Stimulated activated CD4-positive, alpha-beta T cell treated with anti-CD3 and anti-CD28 coated beads, Interleukin-15, amount 100 ng/mL, for 1 hour (primary cell): ENCODE measurements at places on chromosomes 6 and 20.

DNA sequence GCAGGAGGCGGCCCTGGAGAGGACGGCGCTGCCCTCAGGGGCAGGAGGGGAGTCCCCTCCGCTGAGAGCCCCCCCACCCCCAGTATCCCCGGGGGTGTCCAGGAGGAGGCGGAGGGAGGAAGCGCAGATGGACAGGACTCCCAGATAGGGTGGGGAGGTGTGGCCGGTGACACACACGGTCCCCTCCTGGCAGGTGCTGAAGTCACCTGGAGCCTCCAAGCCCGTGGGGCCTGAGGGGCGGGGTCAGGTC lies 1.4 kb downstream of the STMN3 start:
- no peak for DNase-seq

DNA sequence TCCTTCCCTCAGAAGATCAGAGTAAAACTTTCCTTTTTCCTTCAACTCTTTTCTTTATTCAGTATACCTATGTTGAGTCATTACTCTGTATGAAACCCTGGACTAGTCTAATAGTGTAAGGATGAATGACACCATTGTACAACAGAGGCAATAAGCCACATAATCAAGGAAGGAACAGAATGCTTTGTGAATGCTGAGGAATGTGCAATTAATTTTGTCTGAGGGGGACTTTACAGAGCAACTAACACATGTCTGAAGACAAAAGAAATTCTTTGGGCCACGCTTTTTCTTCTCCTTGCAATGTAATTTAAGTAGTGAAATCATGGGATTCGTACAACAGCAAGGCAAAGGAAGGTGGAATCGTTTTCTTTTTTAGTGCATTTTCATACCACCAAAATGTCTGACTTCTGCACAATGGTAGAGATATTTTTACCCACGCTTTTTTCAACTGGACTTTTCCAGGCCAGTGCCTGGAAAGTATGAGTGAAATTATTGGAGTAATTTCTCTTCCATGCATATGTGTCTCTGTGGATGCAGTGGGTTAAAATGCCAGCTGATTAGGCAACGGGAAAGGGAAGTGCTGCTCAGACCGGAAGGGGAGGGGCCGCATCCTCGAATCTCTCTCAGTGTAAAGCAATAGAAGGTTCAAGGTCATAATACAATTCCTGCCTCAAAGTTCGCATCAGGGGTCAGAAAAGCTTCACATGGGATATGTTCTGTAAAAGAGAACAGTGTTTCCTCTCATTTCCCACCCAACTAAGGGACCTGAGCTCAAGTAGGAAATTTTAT lies 89.9 kb upstream of the MTHFD1L start:
- no peak for DNase-seq

DNA sequence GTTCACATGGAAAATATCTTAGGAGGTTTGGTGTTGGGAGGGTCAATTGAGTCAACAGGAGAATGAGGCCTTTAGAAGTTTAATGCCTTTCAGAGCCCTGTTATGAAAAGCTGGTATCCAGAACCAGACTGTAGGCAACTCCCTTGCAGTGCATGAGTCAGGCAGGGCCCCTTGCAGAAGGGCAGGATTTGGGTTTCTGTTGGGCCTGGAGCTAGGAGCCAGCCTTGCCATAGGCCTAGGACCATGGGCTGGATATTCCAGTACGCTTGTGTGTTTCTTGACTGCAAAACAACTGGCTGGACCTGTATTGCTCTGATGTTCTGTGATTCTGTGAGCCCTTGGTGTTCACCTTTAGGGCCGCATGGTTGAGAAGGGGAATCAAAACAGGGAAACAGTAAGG lies 350.9 kb upstream of the PRND start:
- DNase-seq, result no peak

- DNase-seq, result no peak
Measured at GRCh38 chr20:30612344-30612743, 645.1 kb upstream of the DEFB115 start.

GRCh38 chr6:56833127-56833791 lies 121.6 kb upstream of the BEND6 start:
- DNase-seq, result no peak

DNA sequence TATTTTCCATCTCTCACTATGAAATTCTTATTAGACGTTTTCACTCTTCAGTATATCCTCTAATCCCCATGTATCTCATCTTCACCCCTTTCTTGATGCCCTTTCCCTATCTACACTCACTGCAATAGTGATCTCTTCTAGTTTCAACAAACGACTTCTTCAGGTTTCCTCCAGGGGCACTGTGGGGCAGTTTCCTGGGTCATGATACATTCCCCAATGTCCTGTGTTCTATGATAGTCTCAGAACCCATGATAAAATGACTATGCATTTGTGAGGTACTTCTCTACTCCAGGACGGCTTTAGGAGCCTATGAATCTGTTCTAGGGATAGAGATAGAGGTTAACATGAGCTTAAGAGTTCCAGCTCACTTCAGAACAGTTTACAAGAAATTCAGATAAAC lies 183.3 kb downstream of the FOXC1 start:
- DNase-seq, result no peak

DNA sequence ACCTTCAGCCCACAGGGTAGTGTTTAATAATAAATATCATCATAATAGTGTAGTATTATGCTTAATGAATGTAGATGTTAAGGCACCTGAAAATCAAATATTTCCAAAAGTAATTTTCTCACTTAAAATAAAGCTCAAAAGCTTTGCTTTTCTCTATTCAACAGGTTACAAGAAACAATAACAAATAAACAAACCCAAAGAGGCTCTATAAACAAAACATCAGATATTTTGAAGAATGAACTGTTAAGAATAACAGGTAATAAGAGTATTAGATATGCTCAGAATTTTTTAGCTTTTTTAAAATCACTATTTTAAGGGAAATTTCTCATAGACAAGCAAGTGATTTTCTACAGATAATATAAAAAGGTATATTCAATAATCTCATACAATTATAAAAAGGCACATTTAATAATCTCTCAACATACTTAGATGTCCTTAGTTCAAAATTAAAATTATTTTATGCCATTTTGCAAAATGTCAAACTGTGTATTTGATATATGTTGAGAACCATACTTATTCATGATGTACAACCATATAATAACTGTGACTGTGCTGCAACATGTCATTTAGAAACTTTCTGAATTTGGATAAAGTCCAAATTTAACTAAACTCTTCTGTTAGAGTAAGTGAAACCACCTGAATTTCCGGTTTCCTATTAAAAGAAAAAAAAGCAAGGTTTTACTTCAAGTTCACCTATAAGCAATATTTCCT lies 35.8 kb downstream of the PHIP start:
- DNase-seq, result no peak

- DNase-seq, result no peak
Measured at GRCh38 chr6:45965792-45966191, 49.9 kb downstream of the CLIC5 start.

GRCh38 chr20:53625311-53626129 lies 31.9 kb upstream of the ZNF217 start:
- DNase-seq, result no peak

DNA sequence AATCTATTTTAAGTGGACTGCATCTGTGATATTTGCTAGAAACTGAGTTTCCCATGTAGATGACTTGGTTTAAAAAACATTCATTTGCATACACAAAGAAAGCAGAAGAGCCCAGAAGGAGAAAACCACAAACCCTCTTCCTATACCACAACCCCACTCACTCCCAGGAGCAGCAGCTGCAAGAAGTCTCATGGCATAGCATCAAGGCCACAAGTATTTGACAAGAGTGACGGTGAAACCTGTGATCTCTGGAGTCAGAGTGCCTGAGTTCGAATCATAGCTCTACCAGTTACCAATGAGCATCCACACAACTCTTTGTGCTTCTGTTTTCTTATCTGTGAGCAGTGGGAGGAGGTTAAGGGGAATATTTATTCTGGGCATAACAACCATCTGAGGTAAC lies 44.7 kb upstream of the SIRPG start:
- DNase-seq, result no peak

- DNase-seq, result no peak
Measured at GRCh38 chr20:48017509-48017908, 232.2 kb upstream of the SULF2 start.

GRCh38 chr6:31485055-31485454 lies 12.9 kb upstream of the MICB start:
- no peak for DNase-seq

DNA sequence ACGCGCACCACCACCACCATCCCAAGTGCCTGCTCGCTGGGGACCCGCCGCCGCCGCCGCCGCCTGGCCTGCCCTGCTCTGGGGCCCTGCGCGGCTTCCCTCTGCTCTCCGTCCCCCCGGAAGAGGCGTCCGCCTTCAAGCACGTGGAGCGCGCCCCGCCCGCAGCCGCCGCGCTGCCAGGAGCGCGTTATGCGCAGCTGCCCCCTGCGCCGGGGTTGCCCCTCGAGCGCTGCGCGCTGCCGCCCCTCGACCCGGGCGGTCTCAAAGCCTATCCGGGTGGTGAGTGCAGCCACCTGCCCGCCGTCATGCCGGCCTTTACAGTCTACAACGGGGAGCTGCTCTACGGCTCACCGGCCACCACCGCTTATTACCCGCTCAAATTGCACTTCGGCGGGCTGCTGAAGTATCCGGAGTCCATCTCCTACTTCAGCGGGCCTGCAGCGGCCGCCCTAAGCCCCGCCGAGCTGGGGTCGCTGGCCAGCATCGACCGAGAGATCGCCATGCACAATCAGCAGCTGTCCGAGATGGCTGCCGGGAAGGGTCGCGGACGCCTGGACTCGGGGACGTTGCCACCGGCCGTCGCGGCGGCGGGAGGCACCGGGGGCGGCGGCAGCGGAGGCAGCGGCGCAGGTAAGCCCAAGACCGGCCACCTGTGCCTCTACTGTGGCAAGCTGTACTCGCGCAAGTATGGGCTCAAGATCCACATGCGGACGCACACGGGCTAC lies 7.2 kb downstream of the PRDM13 start:
- no peak for DNase-seq

DNA sequence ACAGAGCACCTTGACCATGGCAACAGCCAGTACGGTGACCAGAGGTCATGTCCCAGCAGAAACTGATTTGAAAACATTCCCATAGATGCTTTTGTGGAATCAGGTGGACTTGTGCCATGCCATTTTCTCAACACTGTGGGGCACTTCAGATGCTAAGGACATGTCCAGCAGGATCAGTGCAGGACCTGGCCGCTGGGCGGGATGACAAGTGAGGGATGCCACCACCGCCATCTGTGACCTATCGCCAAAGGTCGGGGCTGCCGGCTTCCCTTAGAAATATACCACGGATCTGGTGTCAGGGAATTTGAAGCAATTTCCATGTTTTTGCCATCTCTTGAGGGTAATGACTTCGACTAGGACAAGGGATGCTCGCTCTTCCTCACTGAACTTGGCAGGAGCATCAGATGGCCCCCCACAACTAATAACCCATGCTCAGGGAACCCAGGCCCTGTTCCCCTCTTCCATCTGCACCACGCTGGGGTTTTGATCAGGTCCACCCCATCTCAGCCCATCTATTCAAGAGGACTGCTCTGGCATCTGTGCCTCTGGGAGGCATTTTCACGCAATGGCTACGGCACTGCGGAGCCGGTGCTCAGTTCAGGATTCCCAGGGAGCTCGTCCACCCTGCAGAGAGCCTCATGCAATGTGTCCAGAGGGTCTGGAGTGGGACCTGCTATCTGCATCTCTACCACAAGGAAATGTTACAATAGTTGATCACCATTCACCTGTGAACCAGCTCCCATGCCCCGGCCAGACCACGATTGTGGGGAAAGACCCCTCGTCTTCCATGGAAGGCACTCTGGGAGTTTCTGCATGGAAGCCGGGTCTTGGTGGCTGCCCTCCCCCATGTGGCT lies 302.6 kb downstream of the TAF4 start:
- DNase-seq, result no peak

DNA sequence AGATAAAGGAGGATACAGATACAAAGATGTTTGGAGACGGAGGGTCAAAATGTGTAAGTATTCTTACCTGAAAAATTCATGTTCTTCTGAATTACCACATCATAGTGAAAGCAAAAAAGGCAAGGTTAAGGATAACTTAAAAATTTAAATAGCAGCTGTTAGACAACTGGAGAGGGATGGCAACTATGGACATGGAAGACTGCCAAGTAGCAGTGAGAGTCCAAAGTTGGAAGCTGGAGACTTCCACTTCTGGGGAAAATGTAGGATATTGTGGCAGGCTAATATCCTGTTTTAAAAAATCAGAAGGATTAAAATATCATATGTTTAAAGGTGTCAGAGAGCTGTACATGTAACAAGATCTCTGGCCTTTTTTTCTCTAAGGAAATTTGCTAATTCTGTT lies 29.8 kb downstream of the SYCP2 start:
- DNase-seq, result no peak

GRCh38 chr20:22630701-22631100 lies 46.3 kb upstream of the FOXA2 start:
- DNase-seq, result no peak

GRCh38 chr20:2312876-2313275 lies 17.1 kb downstream of the TGM3 start:
- DNase-seq, result no peak
